Activated CD8-positive, alpha-beta memory T cell treated with anti-CD3 and anti-CD28 coated beads for 1 hour (primary cell): ENCODE measurements at places on chromosomes 11 and 22.

- no peak for DNase-seq
Observed at GRCh38 chr22:31271026-31271425, 21.3 kb downstream of the PIK3IP1 start.

- no peak for DNase-seq
Observed at GRCh38 chr11:14669958-14670357, 26.4 kb downstream of the PDE3B start.

GRCh38 chr11:8512547-8512946, 81.5 kb downstream of the STK33 start:
- DNase-seq, result no peak

DNA sequence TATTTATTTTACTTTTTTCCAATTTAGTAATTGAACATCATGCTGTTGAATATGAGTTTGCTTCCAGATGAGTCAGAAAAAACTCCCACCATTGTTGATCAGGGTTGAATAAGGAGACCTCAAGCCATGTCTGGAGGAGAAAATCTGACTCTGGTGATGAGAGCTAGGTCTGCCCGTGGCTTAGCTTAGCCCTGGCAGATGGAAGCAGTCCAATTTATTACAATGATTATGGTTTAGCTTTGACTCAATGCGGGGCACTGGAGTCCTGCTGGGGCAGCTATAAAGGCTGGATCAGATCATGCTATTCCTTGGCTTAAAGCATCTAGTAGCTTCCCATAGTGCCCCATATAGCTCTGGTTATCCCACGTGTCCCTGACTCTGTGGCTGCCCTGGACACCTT, 506.5 kb downstream of the MN1 start:
- DNase-seq, result no peak

- DNase-seq, result no peak
Observed at GRCh38 chr11:82004537-82005213, 729.0 kb downstream of the FAM181B start.

GRCh38 chr11:130050257-130050656, 19.4 kb upstream of the APLP2 start:
- no peak for DNase-seq

DNA sequence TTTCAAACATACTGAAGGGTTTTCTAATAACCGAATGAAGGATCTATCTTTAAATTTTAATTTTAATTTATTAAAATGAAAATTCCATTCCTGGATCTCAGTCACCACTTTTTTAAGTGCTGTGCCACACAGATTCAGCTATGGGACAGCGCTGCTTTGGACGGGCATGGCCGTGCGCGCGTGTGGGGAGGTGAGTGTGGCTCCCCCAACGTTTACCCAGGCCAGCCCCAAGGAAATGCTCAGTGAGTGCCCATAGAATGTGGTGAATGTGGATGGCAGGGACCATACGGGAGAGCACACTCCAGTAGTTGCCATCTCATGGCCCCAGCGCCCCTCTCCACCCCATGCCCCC, 88.0 kb upstream of the KCNQ1OT1 start:
- no peak for DNase-seq

GRCh38 chr22:47813661-47814060, 1051.2 kb downstream of the TBC1D22A start:
- DNase-seq, result no peak

DNA sequence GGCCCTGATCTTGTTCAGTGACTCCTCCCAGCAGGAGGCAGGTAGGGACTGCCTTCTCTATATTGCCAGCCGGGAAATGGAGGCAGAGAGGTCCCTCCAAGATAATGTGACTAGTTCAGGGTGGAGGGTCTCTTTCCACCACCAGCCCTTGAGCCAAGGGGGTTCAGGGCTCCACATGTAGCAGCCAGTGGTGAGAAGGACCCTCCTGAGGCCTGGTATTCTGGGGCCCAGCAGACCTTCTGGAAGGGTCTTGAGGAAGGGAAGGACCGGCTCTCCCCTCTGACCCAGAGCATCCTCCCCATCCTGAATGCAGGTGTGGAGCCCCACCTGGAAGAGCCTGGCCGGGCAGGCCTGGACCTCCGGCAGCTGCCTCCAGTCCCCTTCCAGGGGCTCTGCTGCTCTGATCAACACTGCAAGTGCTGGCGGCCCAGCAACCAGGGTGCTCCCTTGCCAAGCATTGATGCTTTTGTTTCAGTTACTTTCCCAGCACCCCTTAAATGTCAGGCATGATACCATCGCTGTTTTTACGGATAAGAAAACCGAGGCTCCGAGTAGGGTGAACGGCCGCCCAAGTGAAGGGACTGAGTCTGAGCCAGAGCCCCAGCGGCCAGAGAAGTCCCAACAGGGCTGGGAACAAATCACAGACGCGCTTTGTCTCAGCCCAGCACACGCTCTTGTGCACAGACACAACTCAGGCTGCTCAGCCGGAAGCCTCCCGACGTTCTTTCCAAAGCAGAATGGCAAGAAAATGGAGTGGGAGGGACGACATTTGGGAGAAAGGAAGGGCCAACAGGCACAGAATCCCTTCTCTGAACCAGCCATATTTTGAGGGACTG, 38.8 kb downstream of the DKK3 start:
- DNase-seq, result no peak

GRCh38 chr11:66840317-66841091, 2.7 kb upstream of the RCE1 start:
- DNase-seq, result no peak

- peak; percentile 30 for DNase-seq
Observed at GRCh38 chr22:38766076-38766777, 10.4 kb upstream of the SUN2 start.

GRCh38 chr22:50683994-50684371, 11.4 kb downstream of the SHANK3 start:
- DNase-seq, result no peak

DNA sequence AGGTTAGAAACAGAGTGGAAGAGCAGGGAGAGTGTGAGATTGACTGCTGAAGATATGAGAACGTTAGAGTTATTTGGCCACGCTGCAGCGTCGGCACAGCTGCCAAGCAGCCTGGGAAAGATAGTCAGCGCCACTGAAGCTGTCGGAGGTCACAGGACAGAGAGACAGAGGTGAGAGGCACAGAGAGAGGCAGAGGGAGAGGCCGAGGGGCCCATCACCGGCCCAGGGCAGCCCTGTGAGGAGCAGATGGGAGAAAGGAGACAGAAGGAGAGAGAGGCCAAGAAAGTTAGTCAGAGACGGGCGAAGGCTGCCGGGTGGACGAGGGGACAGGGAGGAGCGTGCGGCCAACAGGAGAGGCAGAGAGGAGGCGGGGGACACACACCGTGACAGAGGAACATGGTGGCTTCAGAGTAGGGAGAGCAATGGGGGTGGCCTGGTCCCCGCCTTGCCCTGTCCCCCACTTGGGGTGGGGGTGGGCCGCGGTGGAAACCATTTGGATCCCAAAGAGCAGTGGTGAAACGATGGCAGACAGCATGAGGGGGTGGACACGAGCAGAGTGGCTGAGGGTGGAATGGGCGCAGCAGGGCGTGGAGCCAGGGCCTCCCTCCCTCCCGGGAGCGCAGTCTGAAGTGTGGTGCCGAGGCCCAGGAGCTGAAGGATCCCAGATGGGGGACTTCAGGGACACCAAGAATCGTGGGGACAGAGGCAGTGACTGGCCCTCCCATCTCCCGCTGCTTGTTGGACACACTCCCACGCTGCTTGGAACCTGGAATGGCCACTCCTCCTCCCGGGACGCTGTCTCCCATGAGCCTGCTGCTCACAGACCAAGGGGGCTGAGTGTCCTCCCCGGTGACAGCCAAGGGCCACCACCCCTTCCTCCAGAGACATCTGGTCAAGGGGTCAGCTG, 26.6 kb downstream of the LRRC10B start:
- DNase-seq, result no peak

DNA sequence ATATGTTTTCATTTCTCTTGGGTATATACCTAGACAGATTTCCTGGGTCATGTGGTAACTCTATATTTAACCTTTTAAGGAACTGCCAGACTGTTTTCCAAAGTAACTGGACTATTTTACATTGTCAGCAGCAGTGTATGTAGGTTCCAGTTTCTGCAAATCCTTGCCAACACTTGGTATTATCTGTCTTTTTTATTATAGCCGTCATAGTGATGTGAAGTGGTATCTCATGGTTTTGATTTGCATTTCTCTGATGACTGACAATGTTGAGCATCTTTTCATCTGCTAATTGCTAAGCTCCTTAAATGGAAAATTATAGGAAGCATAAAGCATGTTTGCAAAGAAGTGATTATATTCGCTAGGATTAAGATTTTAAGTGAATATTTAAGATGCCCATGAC, 13.9 kb downstream of the NNMT start:
- DNase-seq, result no peak

DNA sequence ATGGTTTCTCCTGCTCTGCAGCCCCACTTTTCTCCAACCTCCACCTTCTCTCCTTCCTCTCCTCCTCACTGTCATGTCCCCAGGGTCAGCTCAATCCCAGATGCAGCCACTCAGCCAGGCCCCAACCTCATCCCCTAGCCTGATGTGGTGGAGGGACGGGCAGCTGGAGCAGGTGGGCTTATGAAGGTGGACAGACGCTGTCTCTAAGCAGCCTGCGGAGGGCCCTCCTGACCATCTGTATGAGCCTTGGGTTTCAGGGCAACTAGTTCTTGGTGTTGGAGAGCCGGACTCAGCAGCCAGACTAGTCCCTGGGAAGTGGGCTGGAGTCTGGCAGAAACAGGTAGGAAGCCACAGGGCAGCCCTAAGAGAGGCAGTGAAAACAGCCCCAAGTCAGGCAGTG, 18.1 kb downstream of the CRYBB2 start:
- no peak for DNase-seq

DNA sequence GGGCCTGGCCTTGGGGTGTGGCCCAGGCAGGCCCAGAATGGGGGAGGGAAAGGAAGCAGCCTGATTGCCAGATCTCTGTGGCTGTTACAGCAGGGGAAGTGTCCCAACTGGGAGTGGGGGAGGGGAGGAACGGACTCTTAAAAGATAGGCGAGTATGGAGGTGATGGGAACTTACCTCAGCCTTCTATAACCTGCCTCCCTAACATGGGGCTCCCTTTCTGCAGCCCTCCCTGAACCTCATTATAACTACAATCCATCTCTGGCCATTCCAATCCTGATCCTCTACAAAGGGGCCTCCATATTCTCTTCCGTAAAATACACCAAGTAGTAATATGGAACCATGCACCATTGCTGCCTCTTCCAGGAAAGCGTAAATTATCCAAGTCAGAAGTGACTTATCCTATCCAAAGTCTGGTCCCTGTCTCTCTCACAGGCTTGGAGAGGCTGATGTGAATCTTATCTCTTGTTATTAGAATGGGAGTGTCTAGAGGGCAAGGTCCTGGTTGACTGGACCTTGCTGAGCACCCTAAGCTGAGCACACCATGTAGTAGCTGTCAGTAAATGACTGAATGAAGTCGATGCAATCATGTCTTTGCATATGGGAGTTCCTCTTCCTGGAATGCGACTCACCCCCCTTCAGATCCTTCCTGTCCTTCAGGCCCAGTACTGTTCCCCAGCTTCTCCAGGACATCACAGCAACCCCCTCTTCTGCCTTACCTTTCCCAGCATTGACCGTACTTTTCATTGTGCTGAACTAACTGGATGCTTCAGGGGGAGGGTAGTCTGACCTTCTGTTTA, 5.9 kb downstream of the RHOG start:
- no peak for DNase-seq

DNA sequence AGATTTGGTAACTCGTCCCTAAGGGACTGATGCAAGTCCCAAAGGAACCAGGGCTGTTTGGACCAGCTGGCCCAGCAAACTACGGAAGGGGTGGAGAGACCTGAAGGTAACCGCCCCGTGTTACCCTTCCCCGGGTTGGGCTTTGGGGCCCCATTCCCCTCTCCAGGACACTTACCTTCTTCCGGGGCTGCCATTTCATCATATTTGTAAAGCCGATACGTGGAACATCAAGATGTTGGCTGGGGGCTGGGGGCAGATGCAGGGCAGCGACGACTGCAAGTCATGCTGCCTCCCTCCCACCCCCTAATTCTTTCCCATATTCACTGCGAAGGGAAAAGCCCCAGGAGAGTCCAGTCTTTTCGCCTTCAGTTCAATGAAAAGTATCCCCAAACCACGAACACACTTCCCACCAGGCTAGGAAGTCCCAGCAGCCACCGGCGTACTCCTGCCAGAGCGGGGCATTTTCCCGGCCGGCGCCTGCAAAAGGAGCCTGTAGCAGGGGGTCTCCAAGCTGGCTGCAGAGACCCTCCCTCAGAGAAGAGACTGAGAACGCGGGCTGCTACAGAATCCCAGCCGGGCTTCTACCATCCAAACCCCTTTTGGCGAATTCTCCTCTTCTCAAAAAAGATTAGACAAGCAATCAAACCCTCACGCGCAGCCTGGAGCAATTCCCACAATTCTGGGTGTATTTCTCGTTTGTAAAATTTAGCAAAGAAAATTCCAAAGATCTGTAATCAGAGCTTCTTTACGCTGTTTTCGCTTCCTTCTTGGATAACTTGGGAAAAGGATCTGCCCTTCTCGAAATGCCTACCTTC, 236.7 kb downstream of the TTC28 start:
- DNase-seq, result no peak

- DNase-seq, result no peak
Observed at GRCh38 chr11:8060801-8061554, 20.0 kb upstream of the TUB start.

DNA sequence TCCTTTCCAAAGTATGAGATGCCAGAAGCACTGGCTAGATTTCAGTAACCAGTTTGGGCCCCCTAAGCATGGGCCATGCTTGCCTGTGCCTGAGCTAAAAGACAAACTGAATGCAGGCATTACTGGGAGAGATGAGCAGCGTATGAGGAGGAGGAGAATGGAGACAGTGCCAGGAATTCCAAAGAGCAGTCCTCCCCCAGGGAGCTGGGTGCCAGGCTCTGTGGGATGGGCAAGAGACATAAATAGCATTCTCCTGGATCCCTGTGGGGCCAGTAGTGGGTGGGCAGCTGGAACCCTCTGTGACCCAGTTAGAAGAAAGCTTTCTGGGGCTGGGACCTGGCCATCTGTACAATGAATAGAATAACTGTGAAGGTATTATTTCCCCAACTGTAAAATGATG, 235.6 kb downstream of the KCNA4 start:
- DNase-seq, result no peak

GRCh38 chr11:617199-617911, 1.6 kb upstream of the IRF7 start:
- DNase-seq, result no peak

DNA sequence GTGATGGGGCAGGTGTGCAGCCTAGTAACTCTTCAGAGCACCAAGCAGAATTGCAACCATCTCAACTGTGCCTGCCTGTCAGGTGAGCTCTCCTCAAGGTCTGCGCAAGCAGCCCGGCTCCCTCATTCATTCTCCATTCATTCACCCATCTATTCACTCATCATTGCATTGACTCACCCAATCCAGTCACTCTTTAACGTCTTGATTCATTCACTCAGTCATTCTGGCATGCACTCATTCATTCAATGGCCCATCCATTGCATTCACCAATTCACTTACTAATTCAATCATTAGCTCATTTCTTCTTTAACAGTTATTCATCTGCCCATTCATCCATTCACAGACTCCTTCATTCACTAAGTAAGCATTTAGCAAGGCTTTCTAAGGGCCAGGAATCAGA, 111.8 kb downstream of the PDE2A start:
- DNase-seq, result no peak

- DNase-seq, result no peak
Observed at GRCh38 chr11:132158091-132158490, 787.7 kb downstream of the NTM start.

DNA sequence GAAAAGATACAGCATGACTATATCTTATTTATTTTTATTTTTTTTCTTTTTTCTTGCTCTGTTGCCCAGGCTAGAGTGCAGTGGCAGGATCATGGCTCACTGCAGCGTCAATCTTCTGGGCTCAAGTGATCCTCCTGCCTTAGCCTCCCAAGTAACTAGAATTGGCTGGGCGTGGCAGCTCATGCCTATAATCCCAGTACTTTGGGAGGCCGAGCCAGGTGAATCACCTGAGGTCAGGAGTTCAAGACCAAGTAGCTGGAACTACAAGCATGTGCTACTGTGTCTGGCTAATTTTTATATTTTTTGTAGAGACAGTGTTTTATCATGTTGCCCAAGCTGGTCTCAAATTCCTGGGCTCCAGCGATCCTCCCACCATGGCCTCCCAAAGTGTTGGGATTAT, 28.3 kb upstream of the CCDC134 start:
- no peak for DNase-seq
